ENCODE measurements at places on chromosomes 11 and 22.

- no peak for DNase-seq
Observed at GRCh38 chr11:7655253-7656217, 17.8 kb downstream of the CYB5R2 start.

- DNase-seq, result peak; percentile 3
Observed at GRCh38 chr11:122882857-122883645, 492 bp downstream of the JHY start.

DNA sequence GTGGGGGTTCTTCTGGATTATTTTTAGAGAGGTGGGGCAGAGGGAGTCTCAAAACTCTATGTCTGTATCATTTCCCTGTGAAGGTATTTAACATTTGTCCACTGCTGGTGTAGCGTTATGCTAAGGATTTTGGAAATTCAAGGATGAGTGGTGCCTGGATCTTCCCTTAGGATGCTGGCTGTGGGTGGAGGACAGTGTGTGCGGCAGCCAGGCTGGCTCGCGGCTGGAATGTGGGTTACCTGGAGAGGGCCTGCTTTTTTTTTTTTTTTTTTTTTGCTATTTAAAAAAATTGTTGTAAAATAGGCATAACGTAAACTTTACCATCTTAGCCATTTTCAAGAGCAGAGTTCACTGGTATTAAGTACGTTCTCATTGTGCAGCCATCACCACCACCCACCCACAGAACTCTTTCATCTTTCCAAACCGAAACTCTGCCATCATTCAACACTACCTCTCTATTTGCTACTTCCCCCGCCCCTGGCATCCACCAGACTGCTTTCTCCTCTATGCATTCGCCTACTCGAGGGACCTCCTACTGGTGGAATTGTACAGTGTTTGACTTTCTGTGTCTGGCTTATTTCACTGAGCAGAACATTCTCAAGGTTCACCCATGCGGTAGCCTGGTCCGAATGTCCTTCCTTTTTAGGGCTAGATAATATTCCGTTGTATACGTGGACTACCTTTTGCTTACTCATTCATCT lies 67.1 kb downstream of the PARVB start:
- peak; percentile 17 for DNase-seq

- no peak for DNase-seq
Observed at GRCh38 chr11:11296434-11296833, 56.6 kb downstream of the CSNK2A3 start.

GRCh38 chr22:46354176-46354992 lies 18.9 kb downstream of the TRMU start:
- DNase-seq, result no peak

DNA sequence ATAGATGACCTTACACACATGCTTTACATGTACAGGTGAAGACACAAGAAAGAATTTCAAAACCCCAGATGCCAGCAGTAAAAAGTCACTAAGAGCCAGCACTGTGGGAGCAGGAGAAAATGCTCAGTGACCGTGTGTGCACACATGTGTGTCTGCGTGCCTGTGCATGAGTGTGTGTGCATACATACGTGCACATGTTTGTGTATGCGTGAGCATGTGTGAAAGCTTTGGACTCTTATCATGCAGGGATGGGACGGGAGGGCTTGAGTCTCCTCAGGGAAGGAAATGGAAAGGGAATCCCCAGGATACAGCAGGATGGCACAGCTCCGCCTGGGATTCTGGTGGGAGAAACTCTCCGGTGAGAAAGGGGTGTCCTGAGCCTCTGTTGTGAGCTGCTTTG lies 121.5 kb upstream of the B3GAT1 start:
- no peak for DNase-seq

DNA sequence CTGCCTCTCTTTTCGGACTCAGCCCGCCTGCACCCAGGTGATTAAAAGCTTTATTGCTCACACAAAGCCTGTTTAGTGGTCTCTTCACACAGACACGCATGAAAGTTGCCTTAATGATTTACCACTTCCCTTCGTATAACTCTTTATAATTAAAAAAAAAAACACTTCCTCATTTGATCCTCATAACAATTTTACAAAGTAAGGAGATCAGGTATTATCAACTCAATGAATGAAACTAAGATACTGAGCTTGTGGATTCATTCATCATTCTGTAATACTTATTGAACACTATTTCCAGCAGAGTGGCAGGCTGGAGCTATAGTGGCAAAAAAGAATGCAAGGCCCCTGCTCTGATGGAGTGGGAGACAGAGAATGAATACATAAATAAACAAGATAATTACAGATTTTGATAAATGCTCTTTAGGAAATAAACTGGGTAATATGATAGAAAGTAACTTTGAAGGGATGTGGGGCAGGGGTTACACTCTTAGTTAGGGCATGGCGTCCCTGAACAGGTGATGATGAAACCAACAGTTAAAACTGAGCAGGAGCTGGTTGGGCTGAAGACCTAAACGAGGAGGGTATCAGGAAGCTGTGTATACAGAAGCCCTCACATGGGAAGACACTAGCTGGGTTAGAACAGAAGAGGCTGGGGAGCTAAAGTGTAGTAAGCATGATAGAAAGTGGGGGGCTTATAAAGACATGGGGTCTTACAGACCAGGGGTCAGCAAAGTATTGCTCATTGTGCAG lies 5.4 kb upstream of the CRTAM start:
- no peak for DNase-seq

DNA sequence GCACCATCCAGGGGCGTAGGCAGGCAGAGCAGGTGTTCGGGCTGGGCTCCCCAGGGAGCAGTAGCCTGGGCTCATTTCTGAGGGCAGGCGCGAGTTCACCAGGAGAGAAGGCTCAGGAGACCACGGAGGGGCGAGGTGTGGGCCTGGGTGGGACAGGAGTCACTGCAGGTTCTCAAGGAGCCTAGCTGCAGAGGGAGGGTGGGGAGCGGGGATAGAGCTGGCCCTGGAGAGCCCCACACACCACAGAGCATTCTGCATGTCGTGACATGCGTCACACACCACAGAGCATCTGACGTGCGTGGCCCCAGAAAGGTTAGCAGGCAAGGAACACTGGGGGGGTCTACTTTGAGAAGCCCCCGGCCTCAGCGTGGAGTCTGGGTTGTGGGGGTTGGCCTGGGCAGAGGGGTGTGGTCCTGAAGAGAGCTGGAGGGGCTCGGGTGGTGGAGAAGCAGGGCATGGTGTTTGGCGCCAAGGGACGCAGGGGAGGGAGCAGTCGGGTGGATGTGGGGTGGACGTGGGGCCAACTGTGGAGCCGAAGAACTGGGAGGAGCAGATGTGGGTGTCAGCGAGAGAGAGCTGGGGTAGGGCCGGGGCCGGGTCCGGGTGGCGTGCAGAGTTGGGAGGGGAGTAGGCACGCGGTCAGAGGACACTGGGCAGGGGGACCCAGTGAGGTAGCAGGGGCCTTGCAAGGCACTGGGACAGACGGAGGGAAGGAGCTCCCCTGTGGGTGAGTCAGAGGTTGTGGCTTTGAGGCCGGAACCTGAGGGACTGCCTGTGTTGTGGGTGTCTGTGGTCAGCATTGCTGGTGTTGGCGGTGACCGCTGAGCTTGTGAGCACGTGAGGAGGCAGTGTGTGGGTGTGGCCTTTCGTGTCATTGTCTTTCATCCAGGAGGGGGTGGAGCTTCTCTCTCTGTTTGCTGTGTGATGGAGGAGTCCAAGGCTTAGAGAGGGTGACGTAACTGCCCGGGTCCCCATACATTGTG lies 25.5 kb downstream of the CTTN start:
- peak; percentile 79 for DNase-seq

DNA sequence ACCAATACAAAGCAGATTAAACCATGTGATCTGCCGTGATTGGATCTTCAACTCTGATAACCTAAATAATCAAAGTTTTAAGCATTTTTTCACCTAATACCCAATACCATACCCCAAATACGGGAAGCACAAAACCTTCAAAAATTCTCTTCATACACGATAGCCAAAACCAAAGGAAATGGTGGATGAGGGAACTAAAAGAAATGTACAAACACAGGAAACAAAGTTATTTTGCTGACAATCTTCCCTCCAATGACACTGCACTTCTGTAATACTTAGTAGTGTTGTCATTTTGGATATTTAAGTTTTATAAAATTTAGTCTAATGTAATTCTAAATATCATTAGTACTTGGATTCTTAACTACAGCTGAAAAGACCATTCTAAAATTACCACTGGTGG lies 27.0 kb downstream of the CSTF3 start:
- no peak for DNase-seq

DNA sequence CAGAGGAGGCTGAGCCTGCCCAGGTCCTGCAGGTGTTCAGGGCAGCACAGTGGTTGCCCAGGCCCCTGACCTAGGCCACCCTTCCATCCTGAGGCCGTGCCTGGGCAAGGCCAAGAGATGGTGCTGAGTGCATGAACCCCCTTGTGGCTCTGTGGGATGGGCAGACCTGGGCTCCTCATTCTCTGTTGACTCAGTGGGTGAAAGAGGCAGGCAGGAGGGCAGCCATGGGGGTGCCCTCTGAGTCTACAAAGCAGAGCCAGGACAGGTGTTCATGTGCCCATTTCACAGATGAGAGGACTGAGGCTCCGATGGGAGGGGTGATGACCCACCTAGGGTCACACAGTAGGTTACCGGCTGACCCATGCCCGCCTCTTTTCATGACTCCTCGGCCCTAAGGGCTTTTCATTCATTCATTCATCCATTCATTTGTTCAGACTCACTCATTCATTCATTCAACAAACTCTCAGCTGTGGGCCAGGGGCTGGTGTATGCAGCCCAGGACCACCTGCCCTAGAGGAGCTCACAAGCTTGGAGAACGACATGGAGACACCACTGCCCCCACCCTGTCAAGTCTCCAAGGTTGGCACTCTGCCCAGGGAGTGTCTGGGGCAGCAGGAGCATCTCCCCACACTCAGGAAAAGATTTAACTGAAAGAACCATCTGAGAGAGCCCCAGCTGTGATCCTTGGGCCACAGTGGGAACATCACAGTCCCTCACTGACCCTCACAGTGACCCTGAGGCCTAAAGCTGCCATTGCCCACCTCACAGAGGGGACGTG lies 40.5 kb downstream of the IGLL5 start:
- DNase-seq, result no peak

GRCh38 chr11:70836071-70836470 lies 416.3 kb downstream of the SHANK2 start:
- no peak for DNase-seq

DNA sequence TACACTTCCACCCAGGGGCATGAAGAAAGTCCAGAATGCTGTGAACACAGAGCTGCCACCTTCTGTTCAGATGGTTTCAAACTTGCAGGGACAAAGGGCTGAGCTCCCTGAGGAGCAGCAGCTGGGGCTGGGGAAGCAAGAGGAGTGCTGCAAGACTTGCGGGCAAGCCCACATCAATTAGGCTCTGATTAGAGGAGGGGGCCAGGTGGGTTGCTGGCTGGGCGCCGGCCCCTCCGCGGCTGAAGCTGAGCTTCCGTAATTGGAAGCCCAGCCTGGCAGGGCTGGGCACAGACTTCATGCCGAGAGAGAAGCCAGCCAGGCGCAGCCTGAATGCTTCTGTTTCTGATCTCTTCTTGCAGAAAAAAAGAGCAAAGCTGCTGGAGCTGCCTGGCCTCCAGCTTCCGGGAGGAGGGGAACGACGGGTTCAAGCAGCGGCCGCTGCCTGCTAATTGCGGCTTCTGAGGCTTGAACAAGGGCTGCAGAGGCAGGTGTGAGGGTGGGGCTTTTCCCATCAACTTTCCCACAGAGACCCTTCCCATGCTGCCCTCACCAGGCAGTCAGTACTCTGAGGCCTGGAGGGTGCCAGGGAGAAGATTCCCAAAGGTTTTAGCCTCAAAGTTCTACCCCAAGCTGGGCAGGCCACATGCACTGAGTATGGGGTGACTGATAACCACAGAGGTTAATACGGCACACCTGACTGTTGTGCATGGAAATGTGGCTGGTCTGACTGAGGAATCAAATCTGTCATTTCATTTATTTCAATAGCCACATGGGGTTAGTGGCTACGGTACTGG lies 91.1 kb upstream of the LMO1 start:
- no peak for DNase-seq
